ENCODE measurements at places on chromosomes 16 and 17. TPM values are rescaled to one million over a fixed set of nuclear protein-coding genes. Genes with fewer than 3 reads are reported as not detected.

Gene CPHXL
- total RNA-seq: not detected

Gene CBFA2T3
- total RNA-seq: 2.5 TPM

Gene TCAP
- 1.5 TPM for total RNA-seq

Gene LONP2
- 51.9 TPM for total RNA-seq

Gene ACSM2A
- not detected for total RNA-seq

Gene ATP5PD
- 75.0 TPM for total RNA-seq
